Glomerular endothelial cell (primary cell): ENCODE measurements at places on chromosomes 2 and 18. TPM values are rescaled to one million over a fixed set of nuclear protein-coding genes. Genes with fewer than 3 reads are reported as not detected.

DNA sequence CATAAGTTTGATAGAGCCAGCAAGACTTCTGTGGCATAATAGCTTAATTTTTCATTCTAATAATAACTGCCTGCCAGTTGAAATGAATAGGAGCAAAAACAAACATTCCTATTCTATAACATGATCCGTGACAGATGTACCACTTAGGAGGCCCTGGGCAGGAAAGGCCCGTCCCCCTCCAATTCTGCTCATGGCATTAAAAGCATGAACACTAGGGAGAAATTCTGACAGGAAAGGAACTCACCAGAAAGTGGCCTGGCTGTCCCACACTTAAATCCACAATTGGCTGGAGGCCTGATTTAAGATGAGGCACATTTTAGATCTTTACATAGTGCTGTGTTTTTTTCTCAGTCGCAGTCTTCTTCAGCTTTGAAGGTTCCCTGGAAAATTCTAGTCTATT is 261.9 kb upstream of the ETAA1 start:
- DNase-seq, result no peak

- no peak for DNase-seq
Measured at GRCh38 chr18:12884406-12885323, 628 bp upstream of the PTPN2 start.

The RUFY4 gene
- not detected in 2 replicates for total RNA-seq

The SPR gene
- 31.6 and 44.1 TPM in 2 replicates for total RNA-seq
